ENCODE measurements at places on chromosomes 12 and 14. TPM values are rescaled to one million over a fixed set of nuclear protein-coding genes. Genes with fewer than 3 reads are reported as not detected.

DNA sequence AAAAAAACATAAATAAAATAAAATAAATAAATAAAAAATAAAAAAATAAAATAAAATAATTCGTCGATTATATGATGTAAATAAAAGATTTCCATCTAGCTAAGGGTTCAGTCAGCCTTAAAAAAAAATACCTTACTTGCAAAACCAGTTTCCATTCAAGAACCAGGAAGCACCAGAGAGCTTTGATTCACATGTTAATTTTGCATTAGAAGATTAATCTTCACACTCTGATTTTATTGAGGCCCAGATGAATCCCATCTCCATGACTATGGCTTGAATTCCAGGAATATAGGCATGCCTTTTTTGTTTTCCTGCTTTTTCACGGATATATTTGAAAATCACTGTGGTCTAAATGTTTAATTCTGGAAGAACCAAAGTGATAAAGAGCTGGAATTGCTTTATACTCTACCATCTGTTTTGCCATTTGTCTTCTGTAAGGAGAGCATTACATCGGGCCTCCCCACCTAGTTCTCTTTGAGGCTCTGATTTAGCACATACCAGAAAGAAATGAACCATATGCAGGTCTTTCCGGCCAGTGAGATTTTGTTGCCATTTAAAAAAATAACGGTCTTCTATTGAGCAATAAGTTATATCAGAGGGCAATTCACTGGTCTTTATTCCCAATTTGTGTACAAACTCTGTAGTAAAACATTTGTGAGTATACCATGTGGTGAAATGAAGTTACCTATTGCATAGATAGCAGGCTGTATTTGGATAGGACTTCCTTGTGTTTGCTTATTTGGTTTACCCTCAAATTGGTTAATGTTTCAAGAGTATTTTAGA is 175.5 kb downstream of the AEBP2 start:
- no peak for DNase-seq

DNA sequence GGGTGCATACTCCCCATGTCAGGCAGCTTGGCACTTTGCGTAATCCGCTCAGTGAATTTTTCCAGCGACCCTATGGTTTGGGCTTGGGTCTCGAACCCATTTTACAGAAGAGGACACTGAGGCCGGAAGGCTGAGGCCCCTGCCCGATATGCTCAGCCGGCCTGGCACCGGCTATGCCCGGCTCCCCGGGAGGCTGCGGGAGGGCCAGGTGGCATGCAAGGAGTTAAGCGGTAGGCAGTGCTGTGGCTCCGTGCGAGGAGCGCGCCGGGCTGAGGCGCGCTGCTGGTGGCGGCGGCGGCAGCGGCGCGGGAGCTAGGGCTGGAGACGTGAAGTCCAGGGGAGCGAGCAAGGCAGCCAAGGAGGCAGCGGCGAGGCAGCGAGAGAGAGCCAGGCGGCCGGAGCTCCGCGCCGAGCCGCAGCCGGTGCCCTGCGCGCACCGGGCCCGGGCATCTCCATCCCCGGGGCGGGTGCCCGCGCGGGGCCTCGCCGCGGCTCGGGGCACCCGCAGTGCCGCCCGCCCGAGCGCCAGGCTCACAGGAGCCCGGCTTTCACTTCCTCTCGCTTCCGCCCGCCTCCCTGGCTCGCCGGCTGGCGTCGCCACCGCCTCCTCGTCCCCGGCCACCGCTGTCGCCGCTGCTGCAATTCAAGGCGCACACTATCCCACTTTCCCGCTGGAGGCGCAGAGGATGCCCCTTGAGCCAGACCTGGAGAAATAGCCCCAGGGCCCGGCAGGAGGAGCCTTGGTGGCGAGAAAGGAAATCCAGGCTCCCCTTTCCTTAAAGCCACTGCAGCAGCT is at the start of gene WSCD2:
TSS of gene WSCD2 (plus strand) at position 272 of the 796 bp plus-strand sequence. CDS start 66,545 bp downstream, outside the sequence.
- peak; percentile 72 for DNase-seq

Gene SCN8A
- 2.1 TPM for total RNA-seq

DNA sequence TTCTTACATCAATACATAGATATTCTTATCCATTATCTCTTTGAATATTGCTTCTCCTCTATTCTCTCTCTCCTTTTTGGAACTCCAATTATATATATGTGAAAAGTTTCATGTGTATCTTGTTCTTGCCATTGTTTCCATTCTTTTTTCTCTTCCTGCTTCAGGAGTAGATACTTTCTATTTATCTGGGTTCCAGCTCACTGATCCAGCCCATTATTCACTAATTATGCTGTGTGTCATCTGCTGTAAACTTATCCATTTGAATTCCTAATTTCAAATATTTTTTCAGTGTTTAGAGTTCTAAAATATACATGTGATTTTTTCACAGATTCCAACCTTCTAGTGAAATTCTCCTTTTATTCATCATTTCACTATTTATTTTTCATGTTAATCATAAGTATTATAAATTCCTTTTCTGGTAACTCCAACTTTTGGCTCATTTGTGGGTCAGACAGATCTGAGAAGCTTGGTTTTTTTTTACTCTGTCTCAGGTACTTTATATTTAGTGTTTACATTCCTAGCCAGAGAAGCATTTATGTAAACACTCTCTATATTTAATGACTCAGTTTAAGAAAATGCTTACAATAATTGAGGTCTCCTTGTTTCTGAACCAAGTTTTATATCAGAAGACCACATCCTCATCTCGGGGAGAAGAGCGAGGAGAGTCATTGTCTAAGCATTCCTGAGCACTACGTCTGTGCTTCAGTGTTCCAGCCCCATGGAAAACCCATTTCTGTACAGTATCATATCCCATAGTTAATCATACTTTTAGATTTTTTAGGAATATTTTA is 15.9 kb upstream of the AMIGO2 start:
- DNase-seq = no peak

GRCh38 chr12:26809611-26810285 is 23.2 kb downstream of the ITPR2 start:
- no peak for DNase-seq

GRCh38 chr12:28239918-28240317 is 49.7 kb downstream of the CCDC91 start:
- no peak for DNase-seq

Gene C12orf50
- not detected for total RNA-seq

GRCh38 chr12:94531196-94531720 is 71.6 kb upstream of the CEP83 start:
- DNase-seq = no peak

GRCh38 chr14:106613256-106613655 is 1086.9 kb downstream of the TMEM121 start:
- no peak for DNase-seq

- no peak for DNase-seq
These were observed 152.4 kb upstream of the RFLNA start for GRCh38 chr12:124142395-124143035.

DNA sequence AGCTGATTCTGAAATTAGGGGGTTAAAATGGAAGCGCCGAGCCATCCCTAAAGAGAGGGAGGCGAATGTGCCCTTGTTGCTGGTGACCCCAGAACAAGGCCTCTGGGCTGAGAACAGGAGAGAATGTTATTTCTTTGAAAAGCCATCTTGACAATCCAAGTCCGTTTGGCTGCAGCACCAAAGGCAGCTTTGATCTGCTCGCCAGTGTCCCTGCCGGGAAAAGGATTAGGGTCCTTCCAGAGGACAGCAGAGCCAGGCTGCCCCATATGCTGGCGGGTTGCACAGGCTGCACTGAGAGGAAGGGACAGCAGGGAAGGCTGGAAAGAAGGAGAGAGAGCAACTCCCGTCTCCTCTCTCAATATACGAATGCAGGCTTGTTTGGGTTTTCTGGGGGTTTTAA is 141.7 kb downstream of the TMEM132C start:
- DNase-seq = peak; percentile 58

DNA sequence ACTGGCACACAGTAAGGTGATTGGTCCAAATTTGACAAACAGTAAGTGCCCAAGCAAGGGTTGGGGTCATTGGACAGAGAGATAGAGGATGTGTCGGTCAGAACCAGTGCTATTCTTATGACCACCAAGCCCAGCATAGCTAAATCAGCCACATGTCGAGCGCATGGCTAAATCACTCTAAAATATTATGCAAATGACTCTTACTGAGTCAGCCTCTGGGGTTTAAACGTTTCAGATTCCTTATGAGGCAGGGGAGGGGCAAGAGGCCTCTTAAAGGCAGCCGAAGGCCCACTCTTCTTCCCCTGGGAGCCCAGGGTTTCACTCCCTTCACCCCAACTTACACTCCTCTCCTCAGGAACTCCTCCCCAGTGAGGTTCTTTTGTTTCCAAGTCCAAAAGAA is 603 bp upstream of the ENDOU start:
- DNase-seq = no peak

DNA sequence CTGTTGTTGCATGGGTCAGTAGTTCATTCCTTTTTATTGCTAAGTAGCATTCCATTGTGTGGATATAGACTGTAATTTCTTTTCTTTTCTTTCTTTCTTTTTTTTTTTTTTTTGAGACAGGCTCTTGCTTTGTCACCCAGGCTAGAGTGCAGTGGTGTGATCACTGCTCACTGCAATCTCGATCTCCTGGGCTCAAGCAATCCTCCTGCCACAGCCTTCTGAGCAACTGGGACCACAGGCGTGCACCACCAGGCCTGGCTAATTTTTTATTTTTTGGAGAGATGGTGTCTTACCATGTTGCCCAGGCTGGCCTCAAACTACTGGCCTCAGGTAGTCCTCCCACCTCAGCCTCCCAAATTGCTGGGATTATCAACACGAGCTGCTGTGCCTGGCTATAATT is 5.2 kb downstream of the ATP6V0A2 start:
- no peak for DNase-seq

Gene ACTR6
- 12.5 TPM for total RNA-seq

DNA sequence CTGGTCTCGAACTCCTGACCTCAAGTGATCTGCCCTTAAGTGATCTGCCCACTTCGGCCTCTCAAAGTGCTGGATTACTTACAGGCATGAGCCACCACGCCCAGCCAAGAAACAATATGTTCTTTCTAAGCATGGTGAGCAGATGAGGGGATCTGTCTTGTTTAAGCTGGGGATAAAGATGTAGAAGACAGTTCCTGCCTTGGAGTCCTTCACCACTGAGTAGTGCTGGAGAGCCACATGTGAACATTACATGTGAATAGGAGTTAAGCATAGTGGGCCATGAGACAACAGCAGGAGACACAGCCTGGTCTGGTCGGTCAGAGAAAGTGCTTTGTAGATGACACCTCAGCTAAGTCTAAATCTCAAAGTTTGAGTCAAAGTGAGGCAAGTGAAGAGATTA is 26.0 kb downstream of the TMBIM6 start:
- DNase-seq = no peak

GRCh38 chr12:107663277-107663676 is 22.3 kb upstream of the PWP1 start:
- DNase-seq = no peak

GRCh38 chr12:6771091-6771495 is 1.2 kb upstream of the LAG3 start:
- DNase-seq = no peak

GRCh38 chr12:52618866-52619265 is 507 bp upstream of the KRT73 start:
- DNase-seq = no peak

Gene PPP1R13B
- total RNA-seq = 14.1 TPM

Gene DHH
- total RNA-seq = 9.0 TPM

Gene ATL1
- total RNA-seq = 7.2 TPM

GRCh38 chr14:104344818-104345620 is 206.6 kb downstream of the KIF26A start:
- DNase-seq = no peak

GRCh38 chr14:100882991-100883788 is 20.3 kb downstream of the RTL1 start:
- no peak for DNase-seq

Gene CLEC1B
- not detected for total RNA-seq

Measured in tongue (tissue), 3 donors.